Pulmonary artery endothelial cell (primary cell): ENCODE measurements at places on chromosomes 4 and X. TPM values are rescaled to one million over a fixed set of nuclear protein-coding genes. Genes with fewer than 3 reads are reported as not detected.

The OPN1MW3 gene
- total RNA-seq = not detected in 2 replicates

The VCX gene
- not detected in 2 replicates for total RNA-seq

The HTR2C gene
- not detected in 2 replicates for total RNA-seq

The AMELX gene
- total RNA-seq = not detected in 2 replicates

The CFI gene
- 23.9 and 25.1 TPM in 2 replicates for total RNA-seq

The TLR10 gene
- total RNA-seq = not detected in 2 replicates

The SYN1 gene
- not detected in 2 replicates for total RNA-seq

The KIAA1210 gene
- not detected in 2 replicates for total RNA-seq

The BEX2 gene
- total RNA-seq = 0.67 and 0.86 TPM in 2 replicates

The TLR3 gene
- total RNA-seq = 1.6 and 7.0 TPM in 2 replicates

The GCNA gene
- total RNA-seq = 0.59 and 2.3 TPM in 2 replicates

The NONO gene
- total RNA-seq = 488 and 525 TPM in 2 replicates

The CD38 gene
- 0.04 and 0.07 TPM in 2 replicates for total RNA-seq

The PARM1 gene
- 0.04 and 0.07 TPM in 2 replicates for total RNA-seq

The BLOC1S4 gene
- 10.2 and 16.9 TPM in 2 replicates for total RNA-seq

The TRAM1L1 gene
- 0.11 and 0.26 TPM in 2 replicates for total RNA-seq

The FAM53A gene
- 2.0 and 2.6 TPM in 2 replicates for total RNA-seq

The RAB41 gene
- not detected in 2 replicates for total RNA-seq

The MID2 gene
- total RNA-seq = 44.1 and 80.6 TPM in 2 replicates

The CDKN2AIP gene
- 15.2 and 19.5 TPM in 2 replicates for total RNA-seq

The GLRA2 gene
- total RNA-seq = not detected in 2 replicates

The POF1B gene
- total RNA-seq = 0.40 and 0.92 TPM in 2 replicates

The HPSE gene
- 5.7 and 30.7 TPM in 2 replicates for total RNA-seq

The VSIG1 gene
- 0.71 and 0.99 TPM in 2 replicates for total RNA-seq

The PDHA2 gene
- total RNA-seq = not detected in 2 replicates

The ZNF718 gene
- total RNA-seq = 5.2 and 8.1 TPM in 2 replicates

The MAP3K15 gene
- 0.13 and 0.14 TPM in 2 replicates for total RNA-seq

The SULT1E1 gene
- total RNA-seq = 34.2 and 267 TPM in 2 replicates

The XPNPEP2 gene
- total RNA-seq = not detected in 2 replicates

The PRR32 gene
- total RNA-seq = not detected in 2 replicates

The SPATA4 gene
- total RNA-seq = not detected in 2 replicates

The SERTM2 gene
- total RNA-seq = not detected in 2 replicates

The TCEAL2 gene
- total RNA-seq = 0.13 TPM in 1 of 2 replicates, not detected in the other

The ADH1A gene
- not detected in 2 replicates for total RNA-seq

The SUPT20HL1 gene
- not detected in 2 replicates for total RNA-seq

The FRG1 gene
- total RNA-seq = 24.3 and 26.4 TPM in 2 replicates

The PDE6B gene
- total RNA-seq = 2.9 and 3.9 TPM in 2 replicates

The RNF175 gene
- total RNA-seq = not detected in 2 replicates

The FAM184B gene
- total RNA-seq = not detected in 2 replicates

The LANCL3 gene
- 0.35 and 0.99 TPM in 2 replicates for total RNA-seq

The NPNT gene
- under 0.01 and 0.11 TPM in 2 replicates for total RNA-seq

The SSX2B gene
- not detected in 2 replicates for total RNA-seq

The DMP1 gene
- total RNA-seq = not detected in 2 replicates

The TMEM271 gene
- not detected in 2 replicates for total RNA-seq

The CCNA2 gene
- 56.1 and 110 TPM in 2 replicates for total RNA-seq

The KLB gene
- not detected in 2 replicates for total RNA-seq

The TENM3 gene
- total RNA-seq = 17.8 and 26.4 TPM in 2 replicates

The DMRTC1B gene
- not detected in 2 replicates for total RNA-seq

The HTATSF1 gene
- 31.7 and 40.8 TPM in 2 replicates for total RNA-seq

The DCAF12L2 gene
- total RNA-seq = 0.04 TPM in 1 of 2 replicates, not detected in the other

The RGN gene
- 0.56 and 1.3 TPM in 2 replicates for total RNA-seq

The LAMP2 gene
- total RNA-seq = 141 and 142 TPM in 2 replicates

The GALNT7 gene
- 42.9 and 47.4 TPM in 2 replicates for total RNA-seq

The ARHGAP36 gene
- total RNA-seq = 0.07 TPM in 1 of 2 replicates, not detected in the other

The RLIM gene
- total RNA-seq = 53.7 and 61.9 TPM in 2 replicates

The HMX1 gene
- total RNA-seq = not detected in 2 replicates

The FGFBP1 gene
- total RNA-seq = not detected in 2 replicates

The PCDH19 gene
- 0.11 and 0.33 TPM in 2 replicates for total RNA-seq

The CASP3 gene
- total RNA-seq = 84.5 and 84.8 TPM in 2 replicates

The CRMP1 gene
- under 0.01 and 0.04 TPM in 2 replicates for total RNA-seq
